ENCODE measurements at places on chromosomes 3 and 15.

DNA sequence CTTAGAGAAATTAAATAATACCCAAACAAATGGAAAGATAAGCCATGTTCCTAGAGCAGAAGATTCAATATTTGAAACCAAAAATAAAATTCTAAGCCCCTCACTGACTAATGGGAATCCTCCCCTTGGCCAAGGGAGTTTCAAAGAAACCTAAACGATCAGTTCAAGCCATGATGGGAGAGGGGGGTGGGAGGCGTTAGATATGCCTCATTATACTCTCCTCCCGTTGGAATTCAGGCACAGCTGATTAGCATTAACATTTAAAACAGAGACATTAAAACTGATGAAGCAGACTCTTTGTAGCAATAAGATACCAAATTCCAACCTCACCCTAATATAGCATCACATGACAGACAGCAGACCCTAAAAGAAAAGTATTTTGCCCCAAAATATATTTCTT lies 32.9 kb downstream of the OCA2 start:
- no peak for DNase-seq

GRCh38 chr3:90035643-90036042 lies 928.2 kb downstream of the EPHA3 start:
- no peak for DNase-seq

- DNase-seq, result no peak
These were observed 908.1 kb upstream of the ALCAM start for GRCh38 chr3:104458657-104459056.

GRCh38 chr3:139620438-139620837 lies 57.3 kb downstream of the NMNAT3 start:
- DNase-seq, result no peak

DNA sequence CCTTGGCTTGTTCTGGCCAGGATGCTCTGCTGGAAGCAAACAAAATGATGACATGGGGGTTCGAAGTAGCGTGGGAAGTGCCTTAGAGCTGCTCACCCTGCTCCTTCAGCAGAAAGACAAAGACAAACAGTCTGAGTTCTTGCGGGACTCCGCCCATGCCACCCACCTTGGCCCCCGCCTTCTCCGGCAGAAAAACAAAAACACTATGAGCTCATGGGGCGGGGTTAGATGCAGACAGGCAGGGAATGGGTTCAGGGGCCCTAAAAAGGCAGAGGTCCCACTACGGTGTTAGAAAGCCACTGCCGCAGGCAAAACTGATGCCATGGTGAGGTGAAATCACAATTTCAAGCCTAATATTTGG lies 9.7 kb upstream of the NCKIPSD start:
- no peak for DNase-seq

DNA sequence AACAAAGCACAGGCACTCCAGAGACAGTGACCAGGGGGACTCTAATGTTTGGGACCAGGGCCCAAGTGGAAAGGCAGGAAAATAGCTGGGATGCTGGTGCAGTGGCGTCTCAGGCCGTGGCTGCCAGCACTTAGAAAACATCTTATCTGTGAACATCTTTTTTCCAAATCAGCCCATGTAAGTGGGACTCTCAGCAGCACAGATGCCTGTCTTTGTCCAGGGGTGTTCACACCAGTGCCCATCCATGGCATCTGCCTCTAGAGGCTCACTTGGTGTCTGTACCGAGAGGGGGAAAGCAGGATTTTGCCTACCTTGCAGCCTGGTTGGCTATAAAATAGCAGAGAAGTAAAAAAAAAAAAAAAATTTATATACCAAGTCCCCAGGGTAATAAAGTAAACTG lies 26.7 kb downstream of the SLC12A8 start:
- no peak for DNase-seq

DNA sequence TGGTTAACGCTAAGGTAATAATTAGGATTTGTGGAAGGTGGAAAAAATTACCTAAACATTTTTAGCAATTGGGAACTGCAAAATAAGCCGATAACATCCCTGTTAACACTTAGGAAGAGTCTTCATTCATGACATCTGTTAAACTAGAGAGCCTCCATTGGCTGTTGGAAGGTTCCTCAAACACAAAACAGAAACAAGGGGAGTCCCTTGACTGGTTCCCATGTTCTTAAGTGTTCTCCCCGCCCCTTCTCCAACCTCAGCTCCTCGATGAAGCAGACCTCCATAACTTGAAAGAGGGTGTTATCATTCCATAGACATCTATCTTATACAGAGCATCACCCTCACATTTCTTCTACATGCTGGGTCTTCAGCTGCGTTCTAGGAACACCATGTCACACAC lies 2.5 kb downstream of the SLC22A13 start:
- no peak for DNase-seq

DNA sequence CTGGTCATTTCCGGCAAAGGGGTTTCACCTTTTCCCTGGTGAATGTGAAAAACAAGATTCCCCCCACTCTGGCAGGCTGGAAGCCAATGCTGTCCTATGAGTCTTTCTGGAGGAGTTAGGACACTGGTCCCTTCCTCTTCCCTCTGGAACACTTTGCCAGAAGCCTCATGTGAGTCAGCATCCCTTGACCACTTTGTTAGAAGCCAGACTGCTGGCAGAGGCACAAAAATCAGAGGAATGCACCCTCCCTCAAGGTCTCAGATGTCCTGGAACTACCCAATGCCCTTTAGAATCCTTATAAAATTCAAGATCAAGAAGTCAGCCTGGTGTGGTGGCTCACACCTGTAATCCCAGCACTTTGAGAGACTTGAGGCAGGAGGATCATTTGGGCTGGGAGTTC lies 26.6 kb downstream of the ITGB5 start:
- no peak for DNase-seq

GRCh38 chr3:106746286-106746685 lies 631.0 kb upstream of the CCDC54 start:
- DNase-seq, result no peak

GRCh38 chr3:65112751-65113300 lies 425.0 kb upstream of the ADAMTS9 start:
- no peak for DNase-seq

DNA sequence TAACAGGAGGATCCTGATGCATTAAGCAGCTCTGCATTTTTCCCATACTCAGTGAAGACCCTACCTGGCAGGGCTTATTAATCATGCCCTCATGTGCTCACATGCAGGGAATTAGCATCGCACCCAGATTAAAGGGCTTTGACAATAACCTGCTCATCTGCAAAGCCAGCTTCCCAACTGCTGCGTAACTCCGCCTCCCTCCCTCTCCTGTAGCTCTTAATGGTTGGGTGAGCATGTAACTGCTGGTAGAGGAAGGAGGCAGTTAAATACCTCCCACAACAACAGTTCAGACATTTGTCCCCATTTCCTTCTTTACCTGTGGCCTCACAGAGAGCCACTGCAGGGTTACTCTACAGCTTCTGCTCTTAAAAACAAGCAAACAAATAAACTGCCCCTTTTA lies 203.6 kb upstream of the WNT5A start:
- DNase-seq, result no peak

DNA sequence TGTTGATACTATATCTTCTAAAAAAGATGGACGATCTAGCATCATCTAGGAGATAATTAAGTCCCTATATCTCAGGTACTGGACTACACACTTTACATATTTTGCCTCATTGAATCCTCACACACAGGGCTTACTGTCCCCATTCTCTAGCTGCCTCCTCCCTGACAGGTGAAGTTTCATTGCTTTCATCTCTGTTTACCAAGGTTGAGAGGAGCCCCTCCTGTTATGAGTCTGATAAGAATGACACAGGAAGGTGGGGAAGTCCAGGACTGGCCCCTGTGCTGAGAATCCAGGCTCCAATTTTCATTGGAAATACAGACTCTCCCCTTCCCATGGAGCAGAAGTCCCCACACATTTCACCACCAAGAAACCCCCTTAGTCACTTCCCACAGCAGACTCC lies 105.2 kb downstream of the XXYLT1 start:
- no peak for DNase-seq

GRCh38 chr3:44326019-44326418 lies 12.5 kb upstream of the TCAIM start:
- no peak for DNase-seq

DNA sequence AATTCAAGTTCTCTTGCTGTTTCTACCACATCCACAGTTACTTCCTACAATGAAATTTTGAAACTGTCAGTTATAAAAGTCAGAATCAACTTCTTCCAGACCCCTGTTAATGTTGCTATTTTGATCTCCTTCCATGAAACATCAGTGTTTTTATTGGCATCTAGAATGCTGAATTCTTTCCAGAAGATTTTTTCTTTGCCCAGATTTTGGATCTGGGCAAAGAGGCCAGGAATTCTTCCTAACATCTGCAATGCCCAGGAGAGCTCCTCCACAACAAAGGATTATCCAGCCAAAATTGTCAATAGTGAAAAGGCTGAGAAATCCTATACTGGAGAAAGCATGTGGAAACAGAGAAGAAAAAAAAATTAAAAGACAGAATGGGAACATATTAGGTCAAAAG lies 75.5 kb downstream of the SERPINI1 start:
- DNase-seq, result no peak

GRCh38 chr15:76274821-76275220 lies 36.4 kb downstream of the ETFA start:
- DNase-seq, result no peak

GRCh38 chr3:27166888-27167287 lies 202.3 kb downstream of the NEK10 start:
- no peak for DNase-seq

GRCh38 chr3:123953735-123954134 lies 7.3 kb downstream of the CCDC14 start:
- DNase-seq, result no peak

- no peak for DNase-seq
These were observed 26.2 kb downstream of the TRAK1 start for GRCh38 chr3:42117175-42118008.

- DNase-seq, result no peak
These were observed 1.2 kb downstream of the LHFPL4 start for GRCh38 chr3:9552252-9552999.

DNA sequence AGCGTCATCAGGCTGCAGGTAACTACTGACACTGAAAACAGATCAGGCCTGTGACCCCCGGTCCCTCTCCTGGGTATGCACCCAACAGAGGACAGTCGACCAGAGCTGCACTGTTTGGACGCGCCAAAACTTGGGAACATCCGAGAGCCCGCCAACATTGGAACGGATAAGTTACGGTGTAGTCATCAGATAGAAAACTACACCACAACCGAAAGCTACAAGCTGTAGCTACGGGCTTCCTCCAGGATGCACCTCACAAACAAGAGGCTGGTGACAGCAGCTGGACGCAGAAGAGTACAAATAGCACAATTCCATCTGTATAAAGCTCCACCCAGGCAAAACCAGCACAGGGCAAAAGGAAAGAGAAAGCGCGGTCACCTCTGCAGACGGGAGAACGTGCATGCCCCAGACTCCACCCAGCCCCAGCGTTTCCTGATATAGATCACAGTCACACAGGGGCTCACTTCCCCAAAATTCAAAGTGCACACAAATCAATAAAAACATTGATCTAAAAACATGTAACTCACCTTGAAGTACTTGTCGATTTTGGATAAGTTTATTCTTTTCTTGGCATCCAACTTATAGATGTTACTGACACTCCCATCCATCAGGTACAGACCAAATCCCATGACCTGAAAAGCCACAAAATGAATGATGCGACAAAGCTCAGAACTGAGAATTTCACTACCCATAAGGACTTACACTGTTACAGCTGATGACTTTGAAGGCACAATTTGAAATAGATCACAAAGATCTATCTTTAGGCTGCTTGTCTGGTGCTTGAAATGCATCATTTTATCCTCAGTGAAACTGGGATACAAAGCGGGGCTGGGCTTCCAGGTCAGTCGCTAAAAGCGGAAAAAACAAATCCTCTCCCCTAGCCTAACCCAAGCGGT lies 43.3 kb downstream of the CYFIP1 start:
- peak; percentile 11 for DNase-seq
